Activated T-helper 9 cell treated with anti-CD3 and anti-CD28 coated beads, Interleukin-2, amount 50 U/mL, for 16 hours (primary cell): ENCODE measurements at places on chromosomes 2 and 18.

- DNase-seq = no peak
These were observed 1.1 kb downstream of the NPC1 start for GRCh38 chr18:23585007-23585871.

DNA sequence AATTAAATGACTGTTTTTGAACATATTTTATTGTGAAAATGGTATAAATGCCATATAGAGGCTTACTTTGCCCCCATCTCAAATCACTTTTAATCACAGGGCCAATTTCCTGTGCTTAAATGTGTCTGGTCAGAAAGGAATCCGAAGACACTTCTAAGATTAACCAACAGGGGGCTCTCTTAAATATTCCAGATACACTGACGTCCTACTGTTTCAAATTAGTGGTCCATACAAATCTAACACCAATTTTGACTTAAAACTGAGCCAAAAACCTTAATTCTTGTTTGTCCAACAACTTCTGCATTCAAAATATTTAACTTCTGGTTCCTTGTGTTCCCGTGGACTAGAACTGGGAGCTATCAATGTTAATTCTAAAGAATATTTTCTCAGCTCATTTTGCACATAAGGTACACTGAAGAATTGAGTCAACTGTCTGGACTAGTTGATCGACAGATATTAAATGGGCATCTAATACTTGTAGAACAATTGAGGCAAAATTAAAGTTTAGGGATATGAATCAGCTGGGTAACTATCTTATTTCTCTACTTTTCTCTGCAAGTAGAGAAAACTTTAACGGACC lies 557.5 kb downstream of the ARHGAP15 start:
- no peak for DNase-seq

DNA sequence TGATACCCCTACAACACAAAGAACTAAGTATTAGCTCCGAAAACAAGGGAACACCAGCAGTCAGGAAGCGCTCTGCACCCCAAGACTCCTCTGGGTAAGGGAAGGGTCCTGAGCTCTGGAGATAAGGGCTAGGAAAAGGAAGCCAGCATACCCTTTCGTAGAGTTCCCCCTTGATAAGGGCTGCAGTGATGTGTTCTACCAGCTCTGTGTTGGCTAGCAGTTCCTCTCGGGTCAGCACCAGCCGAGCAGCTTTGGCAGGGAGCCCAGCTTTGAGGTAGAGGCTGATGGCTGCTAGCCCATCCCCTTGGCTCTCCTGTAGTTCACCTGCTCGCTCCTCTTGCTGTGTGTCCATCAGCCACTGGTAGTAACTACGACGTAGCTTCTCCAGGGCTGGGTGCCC lies 18.9 kb downstream of the KRTCAP3 start:
- no peak for DNase-seq

GRCh38 chr2:118061135-118061955 lies 26.9 kb upstream of the INSIG2 start:
- DNase-seq = no peak
